ENCODE measurements at places on chromosomes 7 and 10.
A peak's percentile ranks its signal among the peaks of the same experiment; 100 is the strongest.

GRCh38 chr7:105610165-105610930 is 29.1 kb upstream of the EFCAB10 start:
- no peak for DNase-seq

- DNase-seq, result no peak
These were observed 66.8 kb downstream of the CACNA2D1 start for GRCh38 chr7:82376739-82377138.

DNA sequence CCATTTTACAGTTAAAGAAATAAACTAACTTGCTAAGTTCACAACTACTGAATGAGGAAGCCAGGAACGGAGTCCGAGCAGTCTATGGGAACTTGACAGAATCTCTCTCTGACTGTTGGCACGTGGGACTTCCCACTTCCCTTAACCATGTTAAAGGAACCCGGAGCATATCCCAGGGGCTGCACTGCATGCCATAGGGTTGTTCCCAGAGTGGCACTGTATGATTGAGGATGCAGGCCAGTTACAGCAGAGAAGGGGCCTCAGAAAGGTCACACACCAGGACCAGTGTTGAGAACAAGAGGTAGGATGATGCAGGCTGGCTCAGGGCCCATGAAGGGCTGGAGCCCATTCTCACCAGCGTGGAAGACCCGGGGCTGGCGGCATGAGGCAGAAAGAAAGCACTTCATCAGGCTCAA is 201.8 kb downstream of the NSUN6 start:
- DNase-seq, result no peak

DNA sequence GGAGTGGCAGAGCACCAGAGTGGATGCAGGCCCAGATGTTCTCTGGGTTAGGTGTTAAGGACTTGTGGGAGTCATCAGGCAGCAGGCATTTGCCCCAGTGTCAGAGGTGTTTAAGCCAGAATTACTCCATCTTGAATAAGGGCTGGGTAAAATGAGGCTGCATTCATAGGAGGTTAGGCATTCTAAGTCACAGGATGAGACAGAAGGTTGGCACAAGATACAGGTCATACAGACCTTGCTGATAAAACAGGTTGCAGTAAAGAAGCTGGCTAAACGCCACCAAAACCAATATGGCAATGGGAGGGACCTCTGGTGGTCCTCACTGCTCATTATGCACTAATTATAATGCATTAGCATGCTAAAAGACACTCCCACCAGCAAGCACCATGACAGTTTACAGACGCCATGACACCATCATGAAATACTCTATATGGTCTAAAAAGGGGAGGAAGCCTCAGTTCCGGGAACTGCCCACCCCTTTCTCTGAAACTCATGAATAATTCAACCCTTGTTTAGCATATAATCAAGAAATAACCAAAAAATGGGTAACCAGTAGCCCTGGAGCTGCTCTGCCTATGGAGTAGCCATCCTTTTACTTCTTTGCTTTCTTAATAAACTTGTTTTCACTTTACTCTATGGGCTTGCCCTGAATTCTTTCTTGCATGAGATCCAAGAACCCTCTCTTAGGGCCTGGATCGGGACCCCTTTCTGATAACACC is 882 bp upstream of the LRRC61 start:
- DNase-seq, result peak; percentile 44

- no peak for DNase-seq
These were observed 13.6 kb downstream of the OPTN start for GRCh38 chr10:13113544-13113943.

DNA sequence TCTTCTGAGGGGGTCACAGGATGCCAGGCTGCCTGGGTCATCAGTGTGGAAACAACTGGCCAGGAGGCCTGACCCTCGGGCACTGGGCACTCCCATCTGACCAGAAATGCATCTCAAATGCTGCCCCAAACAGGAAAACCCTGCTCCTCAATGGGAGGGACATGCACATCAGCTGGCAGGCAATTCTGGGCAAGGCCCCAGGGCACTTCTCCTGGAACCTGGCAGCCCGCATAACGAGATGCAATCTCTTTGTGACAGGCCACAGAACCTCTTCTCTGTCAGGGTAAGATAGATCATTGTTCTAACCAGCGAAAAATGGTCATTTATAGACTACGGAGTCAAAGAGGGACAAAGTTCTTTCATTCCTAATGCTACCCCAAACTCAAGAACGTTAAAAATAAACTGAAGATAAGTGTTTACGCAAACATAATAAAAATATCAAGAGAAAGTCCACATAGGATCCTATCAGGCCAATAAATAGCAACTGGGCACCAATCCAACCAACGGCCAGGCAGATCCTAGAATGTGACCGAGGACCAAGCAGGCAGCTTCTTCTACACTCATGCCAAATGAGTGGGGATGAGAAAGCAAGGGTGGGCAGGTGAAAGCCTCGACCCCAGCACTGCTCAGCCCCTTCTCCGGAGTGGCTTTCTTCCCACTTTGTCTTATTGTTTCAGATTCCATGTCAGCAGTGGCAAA is 212.3 kb downstream of the TCERG1L start:
- DNase-seq, result no peak

GRCh38 chr7:138116892-138117291 is 40.6 kb downstream of the AKR1D1 start:
- no peak for DNase-seq

DNA sequence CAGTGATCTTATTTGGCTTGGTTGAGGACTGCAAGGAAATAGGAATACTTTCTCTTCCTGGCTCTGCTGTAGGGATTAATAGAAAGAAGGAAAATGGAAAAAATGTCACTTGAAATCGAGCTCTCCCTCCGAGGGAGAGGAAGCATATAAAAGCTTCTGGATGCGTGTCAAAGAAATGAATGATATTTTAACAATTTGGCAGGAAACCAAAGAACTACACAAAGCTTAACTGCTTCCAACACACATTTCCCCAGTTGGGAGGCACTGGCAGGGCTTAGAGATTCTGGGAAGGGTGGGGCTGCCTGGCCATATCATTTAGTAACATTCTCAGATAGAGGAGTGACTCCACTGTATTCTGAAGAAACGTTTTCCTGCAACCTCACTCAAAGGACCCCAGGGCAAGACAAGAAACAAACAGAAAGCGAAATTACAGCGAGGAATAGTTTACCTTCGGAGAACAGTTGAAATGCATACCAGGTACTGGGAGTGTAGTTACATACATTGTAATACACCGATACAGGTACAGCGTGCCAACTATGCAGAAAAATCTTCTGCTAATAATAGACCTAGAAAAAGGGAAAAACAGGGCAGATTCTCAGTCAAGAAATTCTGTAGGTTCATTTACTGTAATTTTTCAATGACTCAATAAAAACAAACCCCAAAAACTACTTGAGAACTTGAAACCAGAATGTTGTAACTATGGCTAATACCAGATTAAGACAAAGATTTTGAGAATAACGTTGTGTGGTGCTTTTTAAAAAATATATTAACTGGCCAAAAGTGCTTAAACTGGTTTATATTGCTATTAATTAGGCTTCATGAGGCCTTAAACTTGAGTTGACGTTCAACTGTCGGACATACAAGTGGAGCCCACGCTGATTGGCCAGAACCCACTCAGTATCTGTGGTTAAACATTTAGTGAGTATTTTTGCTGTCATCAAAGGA is 75.7 kb upstream of the ASAH2 start:
- DNase-seq, result no peak

GRCh38 chr7:3760651-3761050 is 459.6 kb downstream of the SDK1 start:
- no peak for DNase-seq

GRCh38 chr7:78226059-78226719 is 427.6 kb downstream of the PHTF2 start:
- DNase-seq, result no peak

GRCh38 chr7:128032605-128033235 is 1.5 kb upstream of the LRRC4 start:
- no peak for DNase-seq

- DNase-seq, result no peak
These were observed 85.9 kb downstream of the XPNPEP1 start for GRCh38 chr10:109837384-109837783.

GRCh38 chr7:134083766-134084487 is 43.2 kb upstream of the LRGUK start:
- no peak for DNase-seq

DNA sequence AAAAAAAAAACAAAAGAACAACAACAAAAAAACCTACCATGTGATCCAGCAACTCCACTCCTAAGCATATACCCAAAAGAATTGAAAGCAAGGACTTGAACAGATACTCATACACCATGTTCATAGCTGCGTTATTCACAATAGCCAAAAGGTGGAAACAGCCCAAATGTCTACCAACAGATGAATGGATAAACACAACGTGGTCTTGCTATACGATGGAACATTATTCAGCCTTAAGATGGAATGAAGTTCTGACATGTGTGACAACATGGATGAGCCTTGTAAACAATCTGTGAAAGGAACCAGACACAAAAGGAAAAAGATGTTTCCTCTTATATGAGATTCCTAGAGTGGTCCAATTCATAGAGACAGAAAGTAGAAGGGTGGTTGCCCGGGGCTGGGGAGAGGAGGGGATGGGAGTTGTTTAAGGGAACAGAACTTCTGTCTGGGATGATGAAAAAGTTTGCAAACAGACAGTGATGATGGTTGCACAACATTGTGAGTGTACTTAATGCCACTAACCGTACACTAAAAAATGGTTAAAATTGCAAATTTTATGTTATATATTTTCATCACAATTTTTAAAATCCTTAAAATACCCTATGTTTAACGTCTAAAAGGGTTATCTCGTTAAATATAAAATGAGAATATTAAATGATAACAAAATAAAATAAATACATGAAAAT is 11.6 kb downstream of the CLEC2L start:
- DNase-seq, result no peak

- no peak for DNase-seq
These were observed 96.6 kb upstream of the CACUL1 start for GRCh38 chr10:118851062-118852035.

- no peak for DNase-seq
These were observed 432 bp upstream of the CAMK2B start for GRCh38 chr7:44325811-44326241.

DNA sequence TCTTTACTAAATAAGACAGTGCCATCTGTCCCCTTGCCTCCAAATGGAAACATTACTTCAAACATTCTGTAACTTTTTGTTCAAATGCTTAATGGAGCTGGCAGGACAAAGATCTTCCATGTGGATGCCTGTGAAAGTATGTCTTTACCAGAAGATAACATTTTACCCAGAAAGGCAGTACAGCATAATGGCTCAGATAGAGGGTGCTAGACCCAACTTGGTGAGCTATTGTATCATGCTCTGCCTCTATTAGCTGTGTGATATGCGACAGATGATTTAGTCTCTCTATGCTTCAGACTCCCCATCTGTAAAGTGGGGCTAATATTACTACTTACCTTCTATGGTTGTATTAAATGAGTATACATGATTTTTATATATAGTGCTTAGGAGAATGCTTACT is 8.8 kb upstream of the SMKR1 start:
- no peak for DNase-seq

DNA sequence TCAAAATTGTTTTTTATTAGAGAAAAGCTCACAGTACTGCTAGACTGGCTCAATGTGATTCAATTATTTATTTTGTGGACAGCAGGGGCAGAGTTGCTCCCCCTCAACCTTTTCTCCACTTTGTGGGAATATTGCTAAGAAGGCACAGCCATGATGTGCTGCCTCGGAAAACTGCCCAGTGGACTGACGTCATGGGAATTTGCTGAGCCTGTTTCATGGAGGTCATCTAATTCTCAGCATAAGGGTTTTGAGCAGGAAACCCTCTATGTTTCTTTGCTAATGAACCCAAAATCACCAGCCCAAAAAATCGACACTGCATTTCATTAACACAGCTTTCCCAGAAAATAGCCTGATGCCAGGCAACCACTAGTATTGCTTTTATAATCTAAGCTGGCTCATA is 228.8 kb upstream of the FAM3C start:
- DNase-seq, result no peak

DNA sequence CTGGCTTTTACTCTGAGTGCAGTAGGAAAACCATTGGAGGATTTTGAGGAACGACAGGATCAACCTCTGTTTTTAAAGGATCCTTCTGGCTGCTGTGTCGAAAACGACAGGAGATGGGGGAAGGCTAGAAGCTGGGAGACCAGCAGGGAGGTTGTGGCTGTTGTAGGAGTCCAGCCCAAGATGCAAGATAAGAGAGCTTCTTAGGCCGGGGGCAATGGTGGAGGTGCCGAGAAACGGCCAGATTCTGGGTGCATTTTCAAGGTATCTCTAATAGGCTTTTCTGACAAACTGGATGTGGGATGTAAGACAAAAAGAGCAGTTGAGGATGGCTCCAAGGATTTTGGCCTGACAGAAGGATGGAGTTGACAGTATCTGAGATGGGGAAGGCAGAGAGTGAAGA is 10.3 kb upstream of the PVRIG start:
- DNase-seq, result no peak

GRCh38 chr7:158771-159170 is 33.6 kb upstream of the FAM20C start:
- DNase-seq, result no peak

DNA sequence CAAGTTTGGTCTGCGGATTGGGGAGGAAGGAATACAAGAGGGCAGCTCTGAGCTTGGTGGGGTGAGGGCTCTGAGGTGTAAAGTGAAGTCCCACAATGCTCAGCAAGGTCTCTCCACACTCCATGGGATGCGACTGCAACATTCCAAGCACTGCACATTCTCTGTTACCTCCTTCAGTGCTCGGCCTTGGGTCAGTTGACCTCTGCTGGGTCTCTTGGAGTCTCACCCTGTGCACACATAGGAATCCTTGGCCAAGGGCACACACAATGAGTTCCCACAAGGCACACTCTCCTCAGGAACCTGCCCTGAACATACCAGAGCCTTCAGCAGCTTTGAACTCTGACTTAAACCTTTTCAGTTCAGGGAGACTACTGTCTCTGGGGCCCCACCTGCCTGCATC is 2.4 kb upstream of the WDFY4 start:
- no peak for DNase-seq

GRCh38 chr7:73866446-73866767 is 5.4 kb downstream of the TMEM270 start:
- DNase-seq, result no peak

DNA sequence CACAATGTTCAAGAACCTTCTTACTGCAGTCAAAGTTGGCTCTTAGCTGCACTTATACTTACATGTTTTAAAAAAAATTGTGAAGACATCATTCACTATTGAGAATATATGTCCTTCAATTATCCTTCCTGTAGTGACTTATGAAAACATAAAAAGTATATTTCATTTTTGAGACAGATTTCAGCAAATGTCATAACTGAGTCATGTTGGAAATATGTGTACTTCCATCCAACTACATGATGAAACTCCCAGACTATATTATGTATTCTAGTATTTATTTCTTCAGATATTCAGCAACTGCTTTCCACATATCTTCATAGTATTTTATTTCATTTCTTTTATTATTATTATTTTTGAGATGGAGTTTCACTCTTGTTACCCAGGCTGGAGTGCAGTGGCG is 160.2 kb downstream of the ARHGAP12 start:
- no peak for DNase-seq

Measured in stimulated activated CD8-positive, alpha-beta memory T cell treated with anti-CD3 and anti-CD28 coated beads, Interleukin-15, amount 100 ng/mL, for 4 hours (primary cell).